ENCODE measurements at places on chromosomes 13 and 19. TPM values are rescaled to one million over a fixed set of nuclear protein-coding genes. Genes with fewer than 3 reads are reported as not detected.

GRCh38 chr13:106480351-106480910, 55.0 kb downstream of the EFNB2 start:
- no peak for DNase-seq
- no peaks in the 10 kb centered on the region for H3K4me1 ChIP-seq
- H3K27ac ChIP-seq = no peak overlapping the region
- H3K27me3 ChIP-seq = no peaks in the 10 kb centered on the region
- no peak overlapping the region for H3K4me3 ChIP-seq
- H3K36me3 ChIP-seq = no peaks in the 10 kb centered on the region

DNA sequence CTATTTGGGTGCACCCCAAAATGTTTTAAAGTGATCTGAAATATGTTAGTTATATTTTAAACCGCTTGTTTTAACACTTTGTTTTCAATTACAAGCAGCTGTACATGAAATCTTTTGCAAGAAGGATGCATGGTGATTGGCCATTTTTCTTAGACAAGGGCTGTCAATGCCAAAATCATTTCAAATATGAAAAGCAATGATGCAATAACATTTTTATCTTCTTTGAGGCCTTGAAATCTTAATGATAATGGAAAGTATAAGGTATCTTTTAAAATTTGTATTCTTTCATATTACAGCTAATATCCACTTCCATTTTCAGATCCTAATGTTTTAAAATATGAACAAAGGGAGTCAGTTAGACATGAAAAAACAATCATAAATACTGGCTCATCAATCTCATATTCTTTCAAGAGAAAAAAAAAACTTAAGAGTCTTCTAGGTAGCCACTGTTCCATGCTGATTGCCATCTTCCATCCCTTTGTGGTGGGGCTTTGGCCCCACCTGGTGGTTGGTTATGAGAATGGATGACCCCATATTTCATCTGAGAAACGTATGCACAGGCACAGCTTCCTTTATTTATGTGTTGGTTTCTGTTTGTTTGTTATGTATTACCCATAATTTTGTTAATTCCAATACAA, 330.3 kb upstream of the MIR17HG start:
- no peak overlapping the region for H3K27ac ChIP-seq
- no peak overlapping the region for H3K4me3 ChIP-seq
- H3K4me1 ChIP-seq = no peaks in the 10 kb centered on the region
- DNase-seq = no peak

DNA sequence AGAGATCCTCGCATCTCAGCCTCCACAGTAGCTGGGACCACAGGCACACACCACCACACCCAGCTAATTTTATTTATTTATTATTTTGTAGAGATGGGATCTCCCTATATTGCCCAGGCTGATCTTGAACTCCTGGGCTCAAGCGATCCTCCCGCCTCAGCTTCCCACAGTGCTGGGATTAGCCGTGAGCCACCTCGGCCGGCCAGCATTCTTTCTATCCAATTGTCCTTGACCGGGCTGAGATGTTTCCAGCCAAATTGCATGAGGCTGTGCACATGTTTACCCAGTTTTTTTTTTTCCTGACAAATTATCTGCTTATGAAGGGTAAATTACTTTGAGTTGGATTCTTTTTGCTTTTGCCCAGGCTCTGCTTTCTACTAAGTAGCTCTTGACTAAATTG, 28.2 kb downstream of the UNC13A start:
- H3K36me3 ChIP-seq = no peaks in the 10 kb centered on the region
- no peaks in the 10 kb centered on the region for H3K4me1 ChIP-seq

DNA sequence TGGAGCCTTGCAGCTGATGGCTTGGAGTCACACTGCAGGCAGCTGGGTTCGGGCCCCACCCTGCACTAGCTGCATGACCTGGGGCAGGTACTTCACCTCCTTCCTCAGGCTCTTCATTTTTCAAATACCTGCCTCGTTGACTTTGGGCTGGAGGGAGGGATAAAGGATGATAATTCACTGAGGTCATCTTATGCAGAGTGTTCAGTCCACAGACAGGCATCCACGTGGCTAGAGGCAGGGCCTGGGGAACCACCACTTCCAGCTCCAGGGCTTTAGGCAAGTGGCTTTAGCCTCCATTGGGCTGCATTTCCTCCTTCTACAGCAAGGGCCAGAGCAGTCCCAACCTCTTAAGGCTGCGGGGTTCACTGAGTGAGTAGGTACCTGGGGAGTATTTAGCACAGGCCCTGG, 84.8 kb downstream of the SIPA1L3 start:
- no peaks in the 10 kb centered on the region for H3K36me3 ChIP-seq
- H3K27me3 ChIP-seq = no peaks in the 10 kb centered on the region
- no peak overlapping the region for H3K27ac ChIP-seq
- no peak for DNase-seq
- no peak overlapping the region for H3K4me3 ChIP-seq

Gene SMAD9
- total RNA-seq = 0.80 TPM
